ENCODE measurements at places on chromosomes 11 and 22. TPM values are rescaled to one million over a fixed set of nuclear protein-coding genes. Genes with fewer than 3 reads are reported as not detected.

The DDX25 gene
- polyA plus RNA-seq = 0.12 TPM

- no peak overlapping the region for H3K27ac ChIP-seq
- H3K27me3 ChIP-seq = peaks cover 5% of the 10 kb centered on the region
- no peak for DNase-seq
- H3K4me1 ChIP-seq = no peaks in the 10 kb centered on the region
Observed at GRCh38 chr22:17429516-17429915, 60.3 kb downstream of the CECR2 start.

The MAJIN gene
- not detected for polyA plus RNA-seq

- peak overlapping the region; percentile 83 for H3K27ac ChIP-seq
- H3K4me3 ChIP-seq = no peak overlapping the region
- H3K27me3 ChIP-seq = no peaks in the 10 kb centered on the region
- peaks cover 12% of the 10 kb centered on the region for H3K4me1 ChIP-seq
Observed at GRCh38 chr11:127643268-127644058, 642.9 kb upstream of the KIRREL3 start.

- H3K27ac ChIP-seq = no peak overlapping the region
- DNase-seq = no peak
- H3K27me3 ChIP-seq = no peaks in the 10 kb centered on the region
- peaks cover 35% of the 10 kb centered on the region for H3K36me3 ChIP-seq
- H3K4me1 ChIP-seq = peaks cover 34% of the 10 kb centered on the region
Observed at GRCh38 chr11:47272706-47273105, 2.8 kb downstream of the MADD start.

DNA sequence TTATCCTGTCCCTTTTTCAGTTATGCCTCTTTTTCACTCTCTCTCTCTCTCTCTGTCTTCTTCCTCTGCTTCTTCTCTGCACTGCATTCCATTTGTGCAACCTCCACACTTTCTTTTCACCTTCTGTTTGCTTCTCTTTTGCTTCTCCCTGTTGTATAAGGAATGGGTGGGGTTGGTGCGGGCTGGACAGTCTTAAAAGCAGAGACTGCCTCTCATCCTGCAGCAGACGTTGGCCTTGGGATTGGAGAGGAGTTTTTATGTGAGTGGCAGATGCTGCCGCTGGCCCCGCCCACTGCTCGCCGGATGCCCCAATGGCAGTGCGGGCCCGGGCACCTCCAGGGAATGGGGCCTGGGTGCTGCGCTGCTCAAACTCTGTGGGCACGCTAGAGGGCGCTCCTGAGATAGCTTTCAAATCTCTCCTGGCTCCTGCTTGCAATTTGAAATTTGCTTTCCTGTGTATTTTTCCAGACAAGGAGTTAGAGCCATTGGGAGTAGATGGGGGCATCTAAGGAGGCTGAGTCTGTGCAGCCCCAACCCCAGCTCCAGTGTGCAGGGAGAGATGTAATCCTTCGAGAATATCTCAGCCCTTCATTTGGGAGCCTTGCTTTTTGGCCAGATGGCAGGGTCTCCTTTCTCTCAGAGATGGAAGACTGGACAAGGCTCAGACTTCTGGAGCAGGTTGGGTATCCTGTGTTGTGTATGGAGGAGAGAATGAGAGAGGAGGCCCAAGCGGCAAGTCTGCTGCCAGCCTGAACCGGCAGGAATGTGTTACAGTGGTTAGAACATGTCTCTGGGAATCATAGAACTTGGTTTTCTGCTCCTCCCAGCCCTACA is 81.2 kb downstream of the GRAMD1B start:
- peaks cover 13% of the 10 kb centered on the region for H3K4me1 ChIP-seq
- H3K27me3 ChIP-seq = no peaks in the 10 kb centered on the region
- H3K4me3 ChIP-seq = peak overlapping the region; percentile 23
- peak; percentile 92 for DNase-seq

DNA sequence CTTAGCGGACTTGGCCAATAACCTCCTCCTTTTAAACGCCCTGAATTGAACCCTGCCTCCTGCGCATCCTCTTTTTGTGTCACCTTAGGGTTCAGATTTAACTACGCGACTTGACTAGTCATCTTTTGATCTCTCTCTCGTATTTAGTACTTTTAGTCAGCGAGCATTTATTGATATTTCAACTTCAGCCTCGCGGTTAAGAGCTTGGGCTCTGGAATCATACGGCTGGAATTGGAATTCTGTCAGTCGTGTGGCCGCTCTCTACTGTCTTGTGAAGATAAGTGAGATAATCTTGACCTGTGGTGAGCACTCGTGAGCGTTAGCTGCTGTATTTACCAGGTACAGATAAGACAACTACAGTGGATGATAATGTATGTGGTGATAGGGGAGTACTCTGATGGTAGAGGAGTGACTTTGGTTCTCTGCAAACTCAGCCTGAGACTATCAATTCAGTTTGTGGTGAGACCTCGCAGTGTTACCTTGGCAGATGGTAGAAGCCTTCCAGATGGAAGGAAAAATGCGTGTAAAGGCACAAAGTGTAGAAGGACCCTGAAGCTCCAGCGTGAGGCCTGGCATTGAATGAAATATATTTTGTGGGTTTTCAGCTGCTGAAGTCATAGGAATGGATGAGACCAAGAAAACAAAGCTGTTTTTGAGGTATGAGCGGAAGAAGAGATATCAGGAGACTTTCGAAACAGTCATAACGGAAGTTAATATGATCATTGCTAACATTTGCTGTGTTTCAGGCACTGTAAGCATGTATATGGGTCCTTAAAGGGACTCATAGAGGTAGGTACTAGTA is 682 bp downstream of the ATM start:
- H3K27ac ChIP-seq = peak overlapping the region; percentile 96
- H3K27me3 ChIP-seq = no peaks in the 10 kb centered on the region
- DNase-seq = no peak
- peaks cover 13% of the 10 kb centered on the region for H3K36me3 ChIP-seq

- no peaks in the 10 kb centered on the region for H3K36me3 ChIP-seq
- DNase-seq = peak; percentile 95
- H3K27ac ChIP-seq = no peak overlapping the region
- H3K27me3 ChIP-seq = no peaks in the 10 kb centered on the region
- H3K4me1 ChIP-seq = no peaks in the 10 kb centered on the region
Observed at GRCh38 chr11:133082841-133083488, 449.3 kb downstream of the OPCML start.

DNA sequence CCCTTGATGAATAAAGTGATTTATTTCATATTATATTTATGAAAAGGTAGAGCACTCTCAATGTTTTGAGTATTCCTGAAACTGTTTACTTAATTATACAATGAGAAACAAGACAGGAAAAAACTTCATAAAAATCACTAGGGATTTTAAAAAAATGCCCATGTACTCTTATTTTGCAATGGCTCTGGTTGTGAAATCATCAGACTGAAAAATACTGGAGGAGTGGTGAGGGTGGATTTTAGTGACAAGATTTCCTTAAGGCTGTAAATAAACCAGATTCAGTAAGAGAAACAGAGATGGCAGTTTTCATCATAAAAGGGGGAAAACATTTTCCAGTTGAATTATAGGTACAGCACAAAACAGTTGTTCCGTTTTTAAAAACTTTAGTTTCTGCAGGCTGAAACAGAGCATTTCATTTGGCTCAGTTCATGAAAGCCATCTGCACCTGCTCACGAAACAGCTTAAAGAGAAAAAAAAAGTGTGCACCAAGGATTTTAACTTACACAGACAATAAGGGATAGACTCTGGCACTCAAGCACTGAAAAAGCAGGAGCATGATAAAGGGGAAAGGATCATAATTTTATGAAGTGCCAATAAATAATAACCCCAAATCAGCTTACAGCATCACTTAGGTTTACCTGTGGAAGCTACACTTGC is 100.7 kb downstream of the MAML2 start:
- no peak for DNase-seq
- peak overlapping the region; percentile 83 for H3K27ac ChIP-seq
- H3K27me3 ChIP-seq = no peaks in the 10 kb centered on the region
- H3K4me3 ChIP-seq = peak overlapping the region; percentile 32

DNA sequence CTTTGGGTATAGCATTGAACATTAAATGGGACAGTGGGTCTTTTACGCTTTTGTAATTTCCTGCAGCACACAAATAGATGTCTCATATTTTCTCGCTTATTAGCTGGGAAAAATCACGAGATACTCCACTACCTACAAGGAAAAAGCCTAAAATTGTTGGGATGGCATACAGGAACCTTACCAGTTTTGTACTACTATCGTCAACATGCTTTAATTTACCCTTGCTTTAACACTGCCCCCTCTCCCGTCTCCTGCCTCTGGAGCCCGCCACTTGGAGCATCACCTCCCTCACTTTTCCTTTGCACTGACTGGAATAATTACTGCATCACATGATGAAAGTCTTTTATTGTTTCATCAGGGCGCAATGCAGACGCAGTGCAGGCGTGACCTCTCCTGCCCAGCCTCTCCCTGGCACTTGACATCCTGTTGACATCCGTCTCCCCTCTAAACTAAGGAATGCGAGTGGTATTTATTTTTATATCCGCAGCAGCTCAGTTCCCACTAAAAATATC is 1.0 kb upstream of the FNBP4 start:
- peaks cover 5% of the 10 kb centered on the region for H3K4me1 ChIP-seq
- peaks cover 20% of the 10 kb centered on the region for H3K36me3 ChIP-seq
- peak; percentile 72 for DNase-seq
- peak overlapping the region; percentile 71 for H3K4me3 ChIP-seq
- H3K27ac ChIP-seq = peak overlapping the region; percentile 94
- H3K27me3 ChIP-seq = no peaks in the 10 kb centered on the region

DNA sequence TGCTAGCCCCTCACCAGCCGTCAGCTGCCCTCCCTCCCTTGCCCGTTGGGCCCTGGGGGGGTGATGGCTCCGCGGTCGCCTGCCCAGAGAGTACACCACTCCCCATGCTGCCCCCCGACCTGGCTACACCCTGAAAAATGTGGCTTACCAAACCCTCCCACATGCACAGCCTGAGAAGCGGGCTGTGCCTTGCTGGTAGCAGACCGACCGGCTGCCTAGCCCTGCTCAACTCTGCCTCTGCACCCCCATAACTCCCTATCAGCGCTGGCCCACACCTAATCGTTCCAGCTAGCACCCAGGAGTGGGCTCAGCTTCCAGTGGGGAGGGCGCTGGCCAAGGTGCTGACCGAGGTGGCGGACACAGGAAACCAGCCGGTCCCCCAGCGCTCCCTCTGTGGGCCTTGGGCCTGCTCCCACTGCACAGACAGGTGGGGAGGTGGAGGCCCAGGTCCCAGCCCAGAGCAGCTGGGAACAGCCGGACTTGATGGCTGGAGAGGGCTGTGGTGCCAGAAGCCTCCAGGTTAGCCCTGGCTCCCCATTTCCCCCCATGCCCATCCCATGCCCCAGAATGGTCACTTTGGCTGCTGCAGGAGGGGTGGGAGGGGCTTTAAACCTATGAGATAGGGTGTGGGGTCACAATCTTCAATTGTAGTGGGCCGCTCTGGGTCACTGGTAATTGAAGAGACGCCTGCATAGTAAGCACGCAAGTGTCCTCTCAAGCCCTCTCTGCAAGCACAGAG is 32.1 kb upstream of the PRODH start:
- no peak for DNase-seq
- H3K27me3 ChIP-seq = no peaks in the 10 kb centered on the region
- H3K4me3 ChIP-seq = no peak overlapping the region
- no peaks in the 10 kb centered on the region for H3K4me1 ChIP-seq
- H3K27ac ChIP-seq = peak overlapping the region; percentile 22
- no peaks in the 10 kb centered on the region for H3K36me3 ChIP-seq

- H3K27ac ChIP-seq = no peak overlapping the region
- no peaks in the 10 kb centered on the region for H3K27me3 ChIP-seq
- DNase-seq = no peak
- H3K4me3 ChIP-seq = no peak overlapping the region
Observed at GRCh38 chr22:46792061-46792796, 29.8 kb downstream of the TBC1D22A start.

- H3K27ac ChIP-seq = no peak overlapping the region
- no peaks in the 10 kb centered on the region for H3K4me1 ChIP-seq
- no peaks in the 10 kb centered on the region for H3K27me3 ChIP-seq
- no peak for DNase-seq
Observed at GRCh38 chr11:103832762-103833161, 203.7 kb upstream of the DDI1 start.

DNA sequence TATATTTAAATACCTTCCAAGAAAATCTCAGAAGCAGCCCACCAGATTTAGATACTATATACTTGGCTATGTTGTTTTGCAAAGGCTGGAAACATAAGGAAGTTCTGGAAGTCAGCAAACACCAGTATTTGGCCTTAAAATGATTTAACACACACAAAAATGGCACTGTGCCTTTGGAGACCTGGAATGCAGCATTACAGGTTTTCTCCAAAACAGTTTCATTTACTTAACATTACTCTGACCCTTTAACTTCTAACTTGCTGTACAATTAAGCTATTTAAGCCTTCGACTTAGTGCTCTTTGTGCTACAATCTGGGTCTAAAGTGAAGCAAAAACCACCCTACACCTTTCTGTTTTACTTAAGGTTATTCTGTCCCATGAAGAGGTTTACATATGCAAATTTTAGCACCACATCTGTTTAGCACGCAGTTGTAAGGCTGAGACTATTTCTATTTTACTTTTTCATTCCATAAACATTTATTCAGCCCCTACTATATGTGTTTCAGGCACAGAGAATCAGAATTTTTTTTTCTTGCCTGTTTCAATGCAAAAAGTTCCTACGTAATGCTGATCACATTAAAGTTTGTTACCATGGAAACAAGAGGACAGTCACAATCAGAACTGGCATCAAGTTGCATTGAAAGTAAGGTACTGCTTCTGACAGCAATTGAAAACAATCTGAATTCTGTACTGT is 70.3 kb downstream of the MAML2 start:
- no peak for DNase-seq
- no peak overlapping the region for H3K4me3 ChIP-seq
- no peaks in the 10 kb centered on the region for H3K36me3 ChIP-seq
- H3K4me1 ChIP-seq = peaks cover 2% of the 10 kb centered on the region

DNA sequence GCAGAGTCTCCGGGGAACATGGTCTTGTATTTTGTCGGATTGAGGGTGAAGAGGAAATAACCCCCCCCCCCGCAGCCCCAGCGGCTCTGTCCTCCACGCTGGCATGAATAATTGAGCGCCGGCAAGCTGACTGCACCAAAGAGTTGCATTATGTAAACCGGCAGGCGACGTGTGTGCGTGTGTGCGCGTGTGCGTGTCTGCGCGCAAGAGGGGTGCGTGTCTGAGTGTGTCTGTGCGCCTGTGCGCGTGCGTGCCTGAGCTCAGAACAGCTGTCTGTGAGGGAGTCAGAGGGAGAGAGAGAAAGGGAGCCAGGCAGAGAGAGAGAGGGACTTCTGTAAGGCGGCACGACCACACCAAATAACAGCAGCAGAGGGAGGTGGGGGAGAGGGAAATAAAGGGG is 94.4 kb downstream of the SCN3B start:
- peak; percentile 72 for DNase-seq
- peaks cover 7% of the 10 kb centered on the region for H3K4me1 ChIP-seq
- no peaks in the 10 kb centered on the region for H3K36me3 ChIP-seq
- peak overlapping the region; percentile 19 for H3K4me3 ChIP-seq
- peak overlapping the region; percentile 36 for H3K27ac ChIP-seq

- H3K4me3 ChIP-seq = no peak overlapping the region
- no peaks in the 10 kb centered on the region for H3K27me3 ChIP-seq
- no peaks in the 10 kb centered on the region for H3K36me3 ChIP-seq
- no peak overlapping the region for H3K27ac ChIP-seq
Observed at GRCh38 chr11:34501500-34501899, 12.1 kb downstream of the ELF5 start.

- no peaks in the 10 kb centered on the region for H3K4me1 ChIP-seq
- peaks cover 20% of the 10 kb centered on the region for H3K36me3 ChIP-seq
- H3K27me3 ChIP-seq = no peaks in the 10 kb centered on the region
- no peak for DNase-seq
- H3K27ac ChIP-seq = no peak overlapping the region
Observed at GRCh38 chr11:17939542-17939941, 73.3 kb downstream of the SERGEF start.

The GSTT2 gene
- polyA plus RNA-seq = 3.7 TPM

- DNase-seq = peak; percentile 77
- no peak overlapping the region for H3K27ac ChIP-seq
- peaks cover 4% of the 10 kb centered on the region for H3K4me1 ChIP-seq
- no peaks in the 10 kb centered on the region for H3K36me3 ChIP-seq
- H3K4me3 ChIP-seq = no peak overlapping the region
Observed at GRCh38 chr11:114762408-114762807, 84.1 kb downstream of the NXPE2 start.

All from SK-N-SH (cell line).